NCI-H524 treated with DMSO at 0.1 percent for 48 hours (cell line): ENCODE measurements at places on chromosomes 1 and 21.

- DNase-seq, result no peak
Measured at GRCh38 chr1:44670751-44671640, 3.3 kb downstream of the TMEM53 start.

- no peak for DNase-seq
Measured at GRCh38 chr21:34235514-34235913, 128.3 kb upstream of the KCNE2 start.

DNA sequence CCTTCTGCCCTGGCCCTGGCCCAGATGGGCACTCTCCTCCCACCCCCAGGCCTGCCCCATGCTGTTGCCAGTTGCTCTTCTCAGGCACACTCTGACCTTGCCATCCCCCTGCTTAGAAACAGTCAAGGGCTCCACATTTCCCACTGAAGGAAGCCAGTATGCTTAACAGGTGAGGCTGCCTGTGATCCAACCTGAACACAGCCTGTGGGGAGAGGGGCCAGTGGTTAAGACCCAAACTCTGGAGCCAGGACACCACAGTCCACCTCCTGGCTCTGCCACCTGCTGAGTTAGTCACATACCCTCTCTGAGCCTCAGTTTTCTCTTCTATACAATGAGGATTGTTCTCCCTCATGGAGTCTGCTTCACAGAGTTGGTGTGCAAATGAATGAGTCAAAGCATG lies 526.9 kb downstream of the MATN1 start:
- DNase-seq, result no peak

DNA sequence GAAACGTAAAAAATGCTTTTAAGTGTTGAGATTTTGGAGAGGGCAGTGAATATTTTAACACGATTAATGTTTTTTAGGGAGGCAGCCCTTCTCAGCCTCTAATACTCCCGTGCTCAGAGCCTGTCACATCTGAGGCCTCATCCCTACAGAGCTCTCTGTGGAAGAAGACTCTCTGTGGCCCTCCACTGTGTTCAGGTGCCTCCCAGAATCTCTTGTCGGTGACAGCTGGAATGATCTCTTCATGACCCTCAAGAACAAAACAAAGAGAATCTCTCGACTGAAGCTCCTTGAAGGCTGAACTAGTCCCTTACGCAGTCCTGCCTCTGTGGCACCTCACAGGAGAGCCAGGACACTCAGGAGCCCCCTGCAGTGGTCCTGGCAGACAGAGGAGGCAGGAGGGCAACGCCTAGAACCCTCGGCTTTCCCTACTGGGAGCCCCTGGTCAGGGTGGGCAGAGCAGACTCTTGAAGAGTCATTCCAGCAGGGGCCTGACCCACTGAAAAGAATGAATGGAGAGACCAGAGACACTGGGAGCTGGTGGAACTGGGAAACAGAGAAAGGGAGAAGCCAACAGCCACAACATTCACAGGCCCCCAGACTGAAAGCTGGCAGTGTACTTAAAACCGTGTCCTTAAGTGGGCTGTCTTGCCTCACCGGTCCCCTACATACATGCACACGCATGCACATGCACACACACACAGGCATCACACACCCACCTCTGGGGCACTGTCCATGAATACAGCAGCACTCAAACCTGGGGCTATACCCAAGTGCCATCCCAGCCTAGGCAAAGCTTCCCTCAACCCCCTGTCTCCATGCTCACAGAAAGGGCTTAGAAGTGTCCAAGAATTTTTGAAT lies 67.5 kb upstream of the ANGPTL1 start:
- no peak for DNase-seq

- no peak for DNase-seq
Measured at GRCh38 chr1:29425631-29426030, 189.3 kb downstream of the PTPRU start.

- DNase-seq, result no peak
Measured at GRCh38 chr1:42186152-42186551, 21.6 kb upstream of the GUCA2A start.

DNA sequence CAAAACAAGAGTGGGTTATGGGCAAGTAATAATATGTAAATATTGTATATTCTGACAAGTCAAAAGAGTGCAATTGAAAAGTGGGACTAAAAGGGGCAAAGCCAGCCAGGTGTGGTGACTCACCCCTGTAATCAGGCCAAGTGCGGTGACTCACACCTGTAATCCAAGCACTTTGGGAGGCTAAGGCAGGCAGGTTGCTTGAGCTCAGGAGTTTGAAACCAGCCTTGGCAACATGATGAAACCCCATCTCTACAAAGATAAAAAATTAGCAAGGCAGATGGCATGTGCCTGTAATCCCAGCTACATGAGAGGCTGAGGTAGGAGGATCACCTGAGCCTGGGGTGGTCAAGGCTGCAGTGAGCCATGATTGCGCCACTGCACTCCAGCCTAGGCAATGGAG lies 304.0 kb downstream of the HHIPL2 start:
- no peak for DNase-seq

- no peak for DNase-seq
Measured at GRCh38 chr1:147496571-147497210, 44.6 kb upstream of the BCL9 start.

DNA sequence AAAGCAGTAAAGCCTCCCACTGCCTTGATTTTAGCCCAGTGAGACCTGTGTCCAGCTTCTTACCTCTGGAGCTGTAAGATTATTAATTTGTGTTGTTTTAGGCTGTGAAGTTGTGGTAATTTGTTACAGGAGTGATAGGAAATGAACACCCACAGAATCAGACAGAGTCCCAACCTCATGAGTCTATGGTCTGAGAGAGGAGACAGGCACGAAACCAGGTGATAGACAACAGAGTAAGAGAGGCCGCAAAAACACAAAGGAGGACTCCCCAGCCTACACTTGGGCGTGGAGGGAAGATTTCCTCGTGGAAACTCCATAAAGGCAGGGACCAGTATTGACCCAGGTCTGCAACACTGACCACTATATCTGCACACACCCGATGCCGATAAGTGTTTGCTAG lies 234.6 kb upstream of the JUN start:
- no peak for DNase-seq

GRCh38 chr1:192053531-192053971 lies 104.7 kb upstream of the RGS18 start:
- no peak for DNase-seq

DNA sequence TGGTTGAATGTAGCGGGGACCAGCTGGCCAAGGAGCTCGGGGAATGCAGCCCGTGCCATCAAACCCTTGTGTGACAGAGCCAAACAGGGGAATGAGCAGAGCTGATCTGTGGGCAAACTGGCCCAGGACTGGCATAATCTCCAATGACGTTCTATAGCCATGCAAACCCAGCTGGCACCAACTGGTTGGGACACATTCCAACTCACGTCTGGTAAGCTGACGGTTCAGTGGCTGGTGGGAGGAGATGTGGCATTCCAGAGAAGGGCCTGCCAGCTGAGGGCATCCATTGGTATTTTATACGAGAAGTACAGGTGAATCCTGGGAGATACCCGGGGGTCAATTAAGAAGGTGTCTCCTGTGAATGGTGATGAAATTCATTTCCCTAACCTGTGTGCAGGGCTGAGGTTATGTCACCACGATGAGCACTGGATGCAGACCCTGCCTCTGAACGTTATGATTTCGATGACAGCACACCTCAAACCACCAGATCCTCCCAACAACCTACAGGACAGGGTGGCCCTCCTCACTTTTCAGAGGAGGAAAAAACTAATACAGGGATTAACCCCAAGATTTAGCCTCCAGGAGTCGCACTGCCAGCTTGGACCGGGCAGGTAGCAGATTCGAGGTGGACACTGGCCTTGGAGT lies 39.0 kb upstream of the RUNX3 start:
- DNase-seq, result no peak

GRCh38 chr1:245606157-245606725 lies 451.5 kb downstream of the KIF26B start:
- DNase-seq, result no peak

DNA sequence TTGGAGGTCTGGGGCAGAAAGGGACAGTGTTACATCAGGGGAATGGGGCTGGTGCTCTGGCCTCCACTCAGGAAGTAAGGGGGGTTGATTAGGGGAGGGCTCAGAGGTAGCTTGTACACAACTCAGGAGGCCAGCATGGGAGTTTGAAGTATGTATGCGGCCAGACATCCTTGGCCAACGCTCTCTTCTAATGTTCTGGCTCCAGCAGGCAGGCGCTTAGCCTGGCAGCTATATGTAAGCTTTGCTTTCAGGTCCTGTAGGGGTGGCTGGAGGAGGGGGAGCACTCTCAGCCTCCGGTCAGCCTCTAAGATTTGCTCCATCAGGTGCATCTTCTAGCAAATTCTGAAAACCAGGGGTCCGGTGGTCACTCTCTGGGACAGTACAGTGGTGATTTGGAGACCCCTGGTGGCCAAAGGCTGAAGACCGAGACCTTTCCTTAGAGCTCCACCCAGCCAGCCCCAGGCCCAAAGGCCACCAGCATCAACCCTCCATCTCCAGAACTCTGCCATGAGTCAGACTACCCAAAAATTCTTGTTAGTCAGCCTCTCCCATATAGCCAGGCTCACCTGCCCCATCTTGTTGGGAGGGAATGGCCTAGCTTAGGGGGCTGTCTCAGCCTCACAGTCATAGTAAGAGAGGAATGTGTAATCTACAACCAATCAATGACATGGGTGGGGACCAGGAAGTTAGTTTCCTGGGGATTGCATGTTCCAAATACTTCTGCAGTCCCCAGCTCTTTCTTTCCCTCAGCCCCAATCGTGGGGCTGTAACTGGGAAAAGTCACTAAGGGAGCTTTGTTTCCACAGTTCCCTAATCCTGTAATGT lies 9.7 kb upstream of the COL8A2 start:
- DNase-seq, result no peak

DNA sequence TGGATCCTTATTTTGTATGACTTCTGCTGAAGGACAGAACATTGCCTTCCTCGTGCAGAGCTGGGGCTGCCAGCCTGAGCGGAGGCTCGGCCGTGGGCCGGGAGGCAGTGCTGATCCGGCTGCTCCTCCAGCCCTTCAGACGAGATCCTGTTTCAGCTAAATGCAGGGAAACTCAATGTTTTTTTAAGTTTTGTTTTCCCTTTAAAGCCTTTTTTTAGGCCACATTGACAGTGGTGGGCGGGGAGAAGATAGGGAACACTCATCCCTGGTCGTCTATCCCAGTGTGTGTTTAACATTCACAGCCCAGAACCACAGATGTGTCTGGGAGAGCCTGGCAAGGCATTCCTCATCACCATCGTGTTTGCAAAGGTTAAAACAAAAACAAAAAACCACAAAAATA lies 27.5 kb upstream of the KDM4A start:
- no peak for DNase-seq

GRCh38 chr1:78665809-78666208 lies 16.2 kb downstream of the IFI44 start:
- DNase-seq, result no peak

DNA sequence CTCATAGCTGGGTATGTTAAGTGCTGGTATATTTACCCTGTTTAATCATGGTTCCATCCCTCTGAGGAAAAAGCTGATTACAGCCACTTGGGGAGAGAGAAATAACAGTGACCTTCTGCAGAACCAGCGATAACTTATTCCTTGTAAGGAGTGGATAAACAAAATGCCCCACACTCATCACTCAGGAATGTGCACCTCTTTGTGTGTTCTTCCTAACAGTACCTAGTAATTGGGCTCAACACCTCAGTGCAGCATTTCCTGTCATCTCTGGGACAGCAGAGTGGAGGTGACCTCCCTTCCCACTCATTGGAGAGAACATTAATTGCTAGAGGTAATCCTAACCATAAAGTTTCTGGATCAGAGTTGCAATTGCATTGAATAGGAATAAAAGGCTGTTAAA lies 112.5 kb upstream of the F3 start:
- DNase-seq, result no peak

DNA sequence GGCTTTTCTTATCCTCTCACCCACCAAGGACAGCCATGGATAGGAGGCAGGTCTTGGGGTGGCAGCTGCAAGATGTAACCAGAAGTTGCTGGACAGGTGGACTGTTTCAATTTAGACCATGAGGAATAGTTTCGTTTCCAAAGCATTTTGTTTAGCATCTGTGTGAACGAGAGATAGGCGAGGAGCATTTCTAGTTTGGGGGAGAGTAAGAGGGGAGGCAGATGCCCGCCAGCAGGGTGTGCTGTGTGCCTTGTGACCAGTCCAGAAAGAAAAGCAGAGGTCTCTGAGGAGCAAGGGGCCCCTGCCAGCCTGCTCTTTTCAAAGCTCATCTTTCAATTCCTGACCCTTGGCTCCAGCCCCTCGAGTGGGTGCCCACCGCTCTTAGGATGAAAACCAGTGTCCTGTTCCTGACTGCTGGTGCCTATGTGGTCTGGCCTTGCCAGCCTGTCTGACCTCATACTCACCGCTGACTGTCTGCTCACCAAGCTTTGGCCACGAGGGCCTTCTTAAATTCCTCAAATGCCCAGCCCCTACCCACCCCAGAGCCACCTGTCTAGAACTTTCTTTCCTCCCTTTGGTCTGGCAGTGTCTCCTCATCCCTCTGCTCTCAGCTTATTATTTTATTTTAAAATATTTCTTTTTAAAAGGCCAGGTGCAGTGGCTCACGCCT lies 8.5 kb downstream of the SERINC2 start:
- no peak for DNase-seq

DNA sequence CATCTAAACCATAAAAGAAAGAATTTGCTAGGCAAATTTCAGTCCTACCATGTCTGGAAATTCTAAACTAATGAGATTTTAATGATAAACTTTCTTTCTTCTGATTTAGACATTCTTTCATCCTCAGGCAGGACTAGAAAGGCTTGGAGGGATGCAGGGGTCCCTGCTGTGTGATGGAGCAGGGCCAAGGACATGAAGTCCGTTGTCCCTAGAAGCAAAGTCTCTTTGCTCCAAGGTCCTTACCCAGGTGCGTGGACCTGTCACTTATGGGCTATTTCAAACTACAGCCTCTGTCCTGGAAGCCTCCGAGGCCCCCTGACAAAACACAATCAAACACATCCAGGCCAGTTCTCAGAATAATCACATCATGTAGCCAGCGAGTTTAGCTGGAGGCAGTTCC lies 26.6 kb downstream of the URB1 start:
- no peak for DNase-seq

GRCh38 chr1:24315391-24315790 lies 3.8 kb upstream of the GRHL3 start:
- no peak for DNase-seq

- DNase-seq, result no peak
Measured at GRCh38 chr1:163203561-163203960, 845 bp upstream of the RGS5 start.

DNA sequence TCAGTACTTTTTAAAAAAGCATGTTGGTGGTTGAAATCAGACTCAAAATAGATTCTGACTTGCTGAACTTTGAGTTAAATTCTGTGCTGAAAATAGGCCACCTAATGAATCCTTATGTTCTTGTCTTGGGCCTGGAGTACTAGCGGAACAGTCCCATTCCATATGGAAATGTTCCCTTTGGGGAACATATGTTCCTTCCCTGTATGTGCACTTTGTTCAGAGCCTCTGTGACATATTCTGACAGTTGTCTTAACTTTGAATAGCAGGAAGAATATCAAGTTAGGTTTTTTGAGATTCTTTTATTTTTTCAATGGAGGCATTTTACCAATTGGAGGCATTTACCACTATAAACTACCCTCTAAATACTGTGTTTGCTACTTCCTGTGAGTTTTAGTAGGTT lies 1667.8 kb downstream of the PLA2G4A start:
- peak; percentile 17 for DNase-seq
